ENCODE measurements at places on chromosomes 1 and 21.
A peak's percentile ranks its signal among the peaks of the same experiment; 100 is the strongest.

DNA sequence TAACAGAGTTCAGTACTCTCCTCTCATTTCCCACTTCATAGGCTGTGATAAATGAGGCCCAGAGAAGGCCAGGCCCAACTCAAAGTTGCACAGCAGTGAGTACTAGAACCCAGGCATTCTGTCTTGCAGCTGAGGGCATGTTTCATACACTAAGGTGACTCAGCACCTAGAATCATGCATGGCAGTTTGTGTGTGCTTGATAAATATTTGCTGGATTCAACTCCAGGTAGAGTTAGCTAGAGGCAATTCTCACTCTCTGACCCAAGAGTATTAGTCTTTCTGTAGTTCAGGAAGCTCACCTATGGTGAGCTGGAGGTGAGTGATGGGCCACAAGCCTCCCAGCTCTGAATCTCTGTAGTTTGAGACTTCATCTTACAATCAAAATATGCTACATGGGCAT lies 10.7 kb downstream of the NKAIN1 start:
- no peak for DNase-seq

- no peak for DNase-seq
Observed at GRCh38 chr1:41362749-41363590, 1.7 kb downstream of the FOXO6 start.

DNA sequence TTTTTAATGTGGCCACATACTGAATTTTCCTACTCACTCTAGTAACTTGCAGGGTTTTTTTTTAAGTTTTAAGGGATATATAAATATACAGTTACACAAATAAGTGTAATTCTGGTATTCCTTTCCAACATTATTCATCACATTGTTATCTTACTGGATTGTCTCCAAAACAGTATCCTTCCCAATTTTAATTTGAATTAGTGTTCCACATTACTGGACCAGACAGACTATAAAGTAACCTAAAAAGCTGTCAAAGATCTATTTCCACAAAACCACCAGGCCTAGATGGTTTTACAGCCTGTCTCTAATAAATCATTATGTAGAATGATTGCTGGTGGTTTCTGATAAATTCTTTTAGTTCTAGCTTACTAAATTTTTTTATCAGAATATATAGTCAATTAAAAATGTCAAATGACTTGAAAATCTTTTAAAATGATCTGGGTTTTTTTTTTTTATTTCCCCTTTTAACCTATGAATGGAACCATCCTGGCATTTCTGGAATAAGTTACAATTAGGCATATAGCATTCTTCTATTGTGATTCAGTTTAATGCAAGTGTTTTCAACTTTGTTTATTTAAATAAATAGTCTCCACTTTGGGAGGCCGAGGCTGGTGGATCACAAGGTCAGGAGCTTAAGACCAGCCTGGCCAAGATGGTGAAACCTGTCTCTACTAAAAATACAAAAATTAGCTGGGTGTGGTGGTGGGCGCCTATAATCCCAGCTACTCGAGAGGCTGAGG lies 59.3 kb downstream of the PACC1 start:
- DNase-seq, result no peak

- no peak for DNase-seq
Observed at GRCh38 chr21:28104346-28104745, 888.3 kb downstream of the LTN1 start.

GRCh38 chr1:19484798-19485361 lies 459 bp downstream of the CAPZB start:
- DNase-seq, result peak; percentile 41

DNA sequence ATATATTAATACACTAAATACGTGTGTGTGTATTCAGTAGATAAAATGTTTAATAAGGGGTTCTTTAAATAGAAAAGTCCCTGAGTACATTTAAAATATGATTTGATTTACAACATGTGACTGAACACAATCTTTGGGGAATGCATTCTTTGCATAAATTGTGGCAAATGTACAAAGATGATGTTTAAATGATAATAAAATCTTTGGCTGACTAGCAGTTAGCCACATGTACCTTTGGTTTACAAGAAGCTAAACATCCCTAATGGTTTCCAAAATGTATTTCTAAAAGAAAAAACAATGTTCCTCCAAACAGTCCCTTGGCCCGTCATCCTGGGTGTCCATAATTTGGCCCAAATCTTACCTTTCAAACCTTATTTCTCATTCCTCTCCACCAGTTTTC lies 106.4 kb upstream of the MARK1 start:
- no peak for DNase-seq

GRCh38 chr1:24969596-24970398 lies 39.7 kb upstream of the RUNX3 start:
- DNase-seq, result no peak

DNA sequence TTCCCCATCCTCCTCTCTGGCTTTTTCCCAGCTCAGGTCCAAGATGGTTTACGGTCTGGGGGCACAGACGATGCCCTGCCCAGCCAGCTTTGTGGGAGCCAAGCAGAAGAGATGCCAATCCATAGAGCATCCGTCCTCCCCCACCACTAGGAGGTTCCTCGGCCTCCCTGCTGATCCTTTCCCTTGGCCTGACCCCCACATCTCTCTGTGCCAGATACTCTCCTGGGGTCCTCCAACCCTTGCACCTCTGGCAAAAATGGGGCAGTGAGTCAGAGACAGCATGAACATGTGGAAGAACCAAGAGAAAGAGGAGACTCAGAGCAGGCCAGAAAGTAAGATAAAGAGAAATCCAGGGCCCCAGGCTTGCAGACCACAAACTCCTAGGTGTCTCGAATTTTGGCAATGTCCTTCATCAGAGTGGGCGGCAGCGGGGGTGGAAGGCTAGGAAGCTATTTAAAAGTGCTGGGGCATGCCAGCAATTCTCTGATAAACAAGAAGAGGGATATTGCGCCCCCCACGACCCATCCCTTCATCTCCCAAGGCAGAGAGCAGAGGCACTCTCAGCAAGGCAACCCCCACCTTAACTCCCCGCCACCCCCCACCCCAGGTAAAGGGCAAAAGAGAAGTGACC lies 11.4 kb downstream of the BLACAT1 start:
- no peak for DNase-seq

GRCh38 chr1:36203554-36204346 lies 20.5 kb upstream of the THRAP3 start:
- no peak for DNase-seq

- DNase-seq, result no peak
Observed at GRCh38 chr1:68445709-68446108, 4.0 kb downstream of the RPE65 start.

- DNase-seq, result no peak
Observed at GRCh38 chr1:169089776-169090175, 16.7 kb upstream of the ATP1B1 start.

DNA sequence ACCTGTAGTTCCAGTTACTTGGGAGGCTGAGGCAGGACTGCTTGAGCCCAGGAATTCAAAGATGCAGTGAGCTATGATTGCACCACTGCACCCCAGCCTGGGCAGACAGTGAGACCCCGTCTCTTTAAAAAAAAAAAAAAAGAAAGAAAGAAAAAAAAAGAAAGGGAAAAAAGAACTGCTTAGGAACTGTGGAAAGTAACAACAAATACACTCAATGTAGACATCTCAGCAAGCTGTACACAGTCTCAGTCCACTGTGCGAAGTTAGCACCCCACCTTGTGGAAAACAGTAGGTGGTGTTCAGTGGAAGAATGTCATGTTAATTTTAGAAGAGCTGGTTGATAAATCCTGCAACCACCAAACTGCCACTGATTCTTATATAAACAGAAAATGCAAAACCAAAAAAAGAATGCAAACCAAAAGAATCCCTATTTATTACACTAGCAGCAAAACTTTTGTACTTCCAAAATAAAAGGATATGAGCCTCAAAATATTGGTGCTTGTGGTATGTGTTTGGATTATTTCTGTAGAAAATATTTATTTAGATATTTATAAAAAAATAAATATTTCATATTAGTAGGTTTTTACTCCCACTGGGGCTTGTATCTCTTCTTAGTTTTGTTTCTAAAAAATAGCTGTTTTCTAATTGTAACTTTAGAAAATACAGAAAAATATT lies 31.1 kb downstream of the ALG14 start:
- peak; percentile 27 for DNase-seq

DNA sequence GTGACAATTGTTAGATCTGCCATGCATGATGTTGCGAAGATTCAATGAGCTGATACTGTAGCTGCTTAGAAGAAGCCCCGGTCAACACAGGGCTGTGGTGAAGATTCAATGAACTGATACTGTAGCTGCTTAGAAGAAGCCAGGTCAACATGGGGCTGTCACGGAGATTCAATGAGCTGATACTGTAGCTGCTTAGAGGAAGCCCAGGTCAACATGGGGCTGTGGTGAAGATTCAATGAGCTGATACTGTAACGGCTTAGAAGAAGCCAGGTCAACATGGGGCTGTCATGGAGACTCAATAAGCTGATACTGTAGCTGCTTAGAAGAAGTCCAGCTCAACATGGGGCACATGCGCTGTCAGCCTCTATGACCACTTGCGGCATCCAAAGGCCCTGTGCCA lies 18.8 kb upstream of the BACE2 start:
- no peak for DNase-seq

DNA sequence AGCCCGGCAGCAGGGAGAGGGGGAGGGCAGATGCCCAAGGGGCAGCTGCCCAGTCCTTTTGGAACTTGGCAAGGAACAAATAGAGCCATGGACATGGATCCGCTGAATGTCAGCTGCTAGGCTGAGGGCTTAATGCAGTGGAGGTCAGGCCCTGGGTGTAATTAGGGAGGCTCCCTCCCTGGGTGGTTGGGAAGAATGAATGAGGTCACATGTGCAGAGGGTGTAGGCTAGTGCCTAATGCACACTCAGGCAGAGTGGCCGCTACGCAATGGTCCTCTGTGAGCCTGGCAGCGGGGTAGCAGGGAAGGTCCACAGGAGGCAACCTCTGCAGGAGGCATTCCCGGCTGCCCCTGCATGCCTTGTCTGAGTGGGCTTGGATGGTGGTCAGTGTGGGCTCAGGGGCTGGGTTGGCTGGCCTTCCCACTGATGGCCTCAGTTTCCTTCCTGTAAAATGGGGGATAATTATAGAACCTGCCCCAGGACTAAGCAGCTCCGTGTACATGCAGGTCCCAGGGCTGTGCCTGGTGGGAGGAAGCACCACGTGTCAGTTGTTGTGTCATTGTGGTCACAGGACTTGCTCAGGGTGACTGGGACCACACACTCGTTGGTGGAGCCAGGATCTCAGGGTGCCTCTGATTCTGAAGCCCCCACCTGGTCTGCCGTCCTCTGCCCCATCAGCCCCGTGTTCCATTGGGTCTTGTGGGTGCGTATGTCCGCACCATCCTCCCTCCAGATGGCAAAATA lies 81.6 kb upstream of the ACTL8 start:
- DNase-seq, result no peak

- DNase-seq, result no peak
Observed at GRCh38 chr1:175364424-175365076, 172.0 kb upstream of the KIAA0040 start.

GRCh38 chr1:109578947-109579443 lies 30.6 kb downstream of the GNAI3 start:
- DNase-seq, result no peak

GRCh38 chr21:42310411-42311001 lies 4.7 kb downstream of the TFF3 start:
- DNase-seq, result no peak

- DNase-seq, result no peak
Observed at GRCh38 chr1:148379697-148380096, 103.4 kb downstream of the PPIAL4G start.

GRCh38 chr1:17564458-17565393 lies 25.2 kb downstream of the ARHGEF10L start:
- DNase-seq, result no peak

- DNase-seq, result no peak
Observed at GRCh38 chr1:15454256-15454655, 2.3 kb upstream of the CELA2A start.

GRCh38 chr1:93769777-93770176 lies 88.1 kb upstream of the BCAR3 start:
- DNase-seq, result no peak

DNA sequence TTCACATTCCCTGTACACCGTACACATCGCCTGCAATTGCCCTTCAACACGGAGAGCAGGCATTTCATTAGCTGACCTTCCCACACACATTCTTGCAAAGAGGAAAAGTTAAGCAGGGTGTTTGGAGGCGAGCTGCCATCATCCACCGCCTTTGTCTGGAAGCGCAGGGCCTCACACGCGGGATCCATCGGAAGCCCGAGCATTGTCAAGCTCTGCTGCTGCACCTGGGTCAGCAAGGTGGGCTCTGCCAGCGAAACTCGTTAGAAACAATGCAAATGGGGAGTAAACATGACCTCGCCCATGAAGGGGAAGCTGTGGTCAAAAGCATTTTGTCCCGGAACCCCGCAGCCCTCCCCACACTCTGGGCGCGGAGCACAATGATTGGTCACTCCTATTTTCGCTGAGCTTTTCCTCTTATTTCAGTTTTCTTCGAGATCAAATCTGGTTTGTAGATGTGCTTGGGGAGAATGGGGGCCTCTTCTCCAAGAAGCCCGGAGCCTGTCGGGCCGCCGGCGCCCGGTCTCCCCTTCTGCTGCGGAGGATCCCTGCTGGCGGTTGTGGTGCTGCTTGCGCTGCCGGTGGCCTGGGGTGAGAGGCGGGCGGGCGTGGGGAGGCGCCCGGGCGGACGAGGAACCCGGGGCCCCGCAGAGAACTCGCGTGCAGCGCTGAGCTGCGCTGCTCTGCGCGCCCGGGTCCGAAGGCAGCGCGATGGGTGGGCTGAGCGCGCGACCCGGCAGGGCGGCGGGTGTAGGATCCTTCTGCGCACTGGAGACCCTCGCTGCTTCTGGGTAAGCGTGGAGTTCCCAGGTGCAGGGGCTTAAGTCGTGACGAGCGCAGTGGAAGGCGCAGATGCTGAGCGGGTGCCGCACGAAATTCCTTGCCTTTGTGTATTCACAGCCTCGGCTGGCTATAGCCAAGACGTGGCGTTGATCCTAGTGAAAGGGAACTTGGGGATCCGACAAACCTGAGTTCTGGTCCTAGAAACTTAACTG lies at the start of gene CR1:
Gene CR1, plus strand, starts transcription at position 357 of the 992 bp plus-strand sequence. Its CDS starts 111 bp downstream, at position 468.
- DNase-seq, result peak; percentile 14

- no peak for DNase-seq
Observed at GRCh38 chr21:41824466-41825207, 54.5 kb downstream of the PRDM15 start.

DNA sequence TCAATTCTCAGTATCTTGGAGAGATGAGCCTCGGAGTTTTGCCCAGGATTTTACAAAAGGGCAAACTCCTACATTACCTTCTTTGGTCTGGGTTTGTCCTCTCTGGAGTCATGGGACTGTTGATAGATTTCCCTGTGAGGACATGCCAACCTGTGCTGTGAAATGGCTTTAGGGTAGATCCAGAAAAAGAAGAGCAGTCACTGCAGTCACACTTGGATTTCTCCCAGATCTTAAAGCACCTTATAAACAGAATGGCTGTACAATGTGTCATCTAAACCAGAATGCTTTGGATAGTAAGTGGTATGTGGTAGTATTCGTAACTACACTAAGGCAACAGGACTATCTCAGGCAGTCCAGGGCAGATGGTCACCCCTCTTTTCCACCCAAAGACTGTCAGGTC lies 1.9 kb upstream of the CSRP1 start:
- peak; percentile 59 for DNase-seq
